Activated T-helper 1 cell treated with anti-CD3 and anti-CD28 coated beads, Interleukin-12 subunit alpha, Interleukin-12 subunit beta, Interleukin-2, Interleukin-4 antibody, amounts not matched to agents 30 ng/mL and 10 ng/mL and 1 ng/mL, durations not matched to agents 14 hours and 24 hours and 36 hours (primary cell): ENCODE measurements at places on chromosomes 4 and X.

DNA sequence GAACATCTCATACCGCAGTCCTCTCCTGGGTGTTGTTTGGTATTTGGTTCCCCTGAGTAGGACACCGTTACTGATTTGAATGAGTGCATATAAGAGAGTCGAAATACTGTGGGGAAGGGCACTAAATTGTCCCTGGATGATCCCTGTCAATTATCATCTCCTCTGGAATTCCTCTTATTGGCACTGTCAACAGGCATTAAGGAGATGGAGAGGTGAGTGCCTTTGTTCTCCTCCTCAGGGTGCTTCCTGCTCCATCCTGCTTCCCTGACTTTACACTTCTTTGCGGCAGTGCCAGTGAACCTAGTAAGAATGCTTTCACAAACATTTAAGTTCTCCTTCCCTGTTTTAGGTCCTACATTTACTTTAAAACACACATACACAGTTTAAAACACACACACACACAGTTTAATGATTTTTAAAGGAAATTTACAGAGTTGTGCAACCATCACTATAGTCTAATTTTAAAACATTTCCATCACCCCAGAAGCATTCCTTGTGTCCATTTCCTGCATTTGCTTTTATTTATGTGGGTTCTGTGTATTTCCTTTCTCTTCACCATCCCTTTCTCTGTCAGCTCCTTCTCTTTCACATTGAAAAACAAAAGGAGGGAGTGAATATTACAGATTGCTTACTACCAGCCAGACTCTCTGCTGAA is 20.9 kb upstream of the ZRSR2 start:
- DNase-seq, result no peak

DNA sequence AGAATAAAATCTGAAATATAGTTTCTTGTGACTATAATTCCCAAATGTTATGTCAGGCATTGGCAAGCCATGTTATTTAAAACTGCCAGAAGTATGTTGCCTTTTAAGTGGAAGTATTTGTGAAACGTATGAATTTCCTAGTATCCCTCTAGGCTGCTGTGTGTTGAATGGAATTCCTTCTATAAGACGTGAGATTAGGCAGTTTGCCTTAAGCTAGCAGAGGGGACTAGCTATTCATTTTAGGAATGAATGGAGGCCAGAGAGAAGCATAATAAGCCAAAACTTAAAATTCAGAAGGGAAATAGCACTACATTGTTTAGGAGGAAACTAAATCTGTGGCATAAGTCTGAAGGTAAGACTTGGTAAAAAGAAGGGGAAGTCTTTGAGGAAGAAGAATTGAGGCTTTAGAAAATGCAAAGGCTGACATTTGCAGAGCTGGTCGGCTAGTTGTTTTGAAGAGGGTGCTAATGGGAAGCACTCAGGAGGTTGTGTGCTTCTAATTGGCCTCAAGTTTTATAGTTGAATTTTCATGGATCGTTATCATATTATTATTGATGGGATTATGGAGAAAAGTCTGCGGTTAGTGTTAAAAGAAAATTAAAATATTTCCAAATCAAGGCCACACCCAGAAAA is 57.1 kb downstream of the TMEM131L start:
- no peak for DNase-seq

GRCh38 chrX:103276581-103277002 is at the start of gene TCEAL5:
TCEAL5 (minus strand) TSS chrX:103276750; CDS start chrX:103274563, 2,187 bp downstream.
- no peak for DNase-seq

GRCh38 chrX:9724711-9725110 is 40.9 kb downstream of the GPR143 start:
- DNase-seq, result no peak

GRCh38 chr4:93396272-93396671 is 432.3 kb upstream of the ATOH1 start:
- no peak for DNase-seq

DNA sequence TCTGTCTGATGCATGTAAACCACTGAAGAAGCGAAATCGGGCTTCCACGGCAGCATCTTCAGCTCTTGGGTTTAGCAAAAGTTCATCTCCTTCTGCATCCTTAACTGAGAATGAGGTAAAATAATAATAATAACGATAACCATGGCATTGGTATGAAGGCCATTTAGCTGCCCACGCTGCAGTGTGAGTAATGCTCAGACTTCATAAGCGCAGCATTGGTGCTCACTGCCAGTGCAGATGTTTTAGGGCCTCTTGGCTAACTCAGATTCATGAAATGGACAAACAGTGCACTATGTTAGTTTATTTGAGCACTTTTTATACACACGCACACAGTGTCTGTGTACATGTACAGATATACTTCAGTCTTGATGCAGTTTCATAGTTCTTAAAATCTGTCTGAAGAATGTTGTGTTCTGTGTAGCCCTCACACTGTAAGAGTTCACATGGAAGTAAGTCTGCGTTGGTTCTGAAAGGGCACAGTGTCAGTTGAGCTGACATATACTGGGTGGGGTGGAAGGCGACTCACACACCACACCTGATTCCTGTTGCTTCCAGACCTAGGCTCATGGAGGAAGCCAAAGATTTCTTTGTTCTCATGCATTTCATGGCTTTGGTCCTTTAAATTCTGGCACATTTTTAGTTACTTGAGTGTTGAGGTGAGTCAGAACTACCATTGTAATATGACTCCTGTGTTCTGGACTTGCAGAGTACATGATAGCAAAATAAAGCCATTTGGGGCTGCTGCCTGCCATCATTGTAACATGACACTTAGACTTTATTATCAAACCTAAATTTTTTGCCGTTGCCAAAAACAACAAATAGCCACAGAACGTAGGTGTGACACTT is 68.7 kb downstream of the NSD2 start:
- no peak for DNase-seq
